ENCODE measurements at places on chromosomes 16 and 17. TPM values are rescaled to one million over a fixed set of nuclear protein-coding genes. Genes with fewer than 3 reads are reported as not detected.
A peak's percentile ranks its signal among the peaks of the same experiment; 100 is the strongest.

- DNase-seq = peak; percentile 18
Observed at GRCh38 chr16:11744075-11744470, 1.4 kb upstream of the TXNDC11 start.

GRCh38 chr16:89811321-89811720 is 5.1 kb downstream of the FANCA start:
- DNase-seq = no peak

GRCh38 chr17:44894642-44895041 is 4.6 kb downstream of the EFTUD2 start:
- DNase-seq = no peak

- DNase-seq = no peak
Observed at GRCh38 chr16:83136924-83137323, 510.2 kb downstream of the CDH13 start.

DNA sequence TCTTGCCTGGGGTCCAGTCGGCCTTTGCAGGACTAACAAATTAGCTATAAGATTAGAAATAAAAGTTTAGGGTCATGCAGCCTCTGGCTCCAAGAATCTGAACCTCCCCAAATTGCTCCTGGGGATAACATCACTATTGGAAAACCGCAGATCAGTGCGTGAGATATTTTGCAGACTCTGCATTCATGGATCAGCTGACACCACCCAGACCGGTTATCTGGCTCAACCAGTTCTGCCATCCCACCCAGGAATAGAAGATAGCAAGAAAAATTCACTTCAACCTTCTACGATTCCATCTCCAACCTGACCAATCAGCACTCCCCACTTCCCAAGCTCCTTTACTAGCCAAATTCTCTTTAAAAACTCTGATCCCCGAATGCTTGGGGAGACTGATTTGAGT is 4.3 kb upstream of the PGS1 start:
- no peak for DNase-seq

DNA sequence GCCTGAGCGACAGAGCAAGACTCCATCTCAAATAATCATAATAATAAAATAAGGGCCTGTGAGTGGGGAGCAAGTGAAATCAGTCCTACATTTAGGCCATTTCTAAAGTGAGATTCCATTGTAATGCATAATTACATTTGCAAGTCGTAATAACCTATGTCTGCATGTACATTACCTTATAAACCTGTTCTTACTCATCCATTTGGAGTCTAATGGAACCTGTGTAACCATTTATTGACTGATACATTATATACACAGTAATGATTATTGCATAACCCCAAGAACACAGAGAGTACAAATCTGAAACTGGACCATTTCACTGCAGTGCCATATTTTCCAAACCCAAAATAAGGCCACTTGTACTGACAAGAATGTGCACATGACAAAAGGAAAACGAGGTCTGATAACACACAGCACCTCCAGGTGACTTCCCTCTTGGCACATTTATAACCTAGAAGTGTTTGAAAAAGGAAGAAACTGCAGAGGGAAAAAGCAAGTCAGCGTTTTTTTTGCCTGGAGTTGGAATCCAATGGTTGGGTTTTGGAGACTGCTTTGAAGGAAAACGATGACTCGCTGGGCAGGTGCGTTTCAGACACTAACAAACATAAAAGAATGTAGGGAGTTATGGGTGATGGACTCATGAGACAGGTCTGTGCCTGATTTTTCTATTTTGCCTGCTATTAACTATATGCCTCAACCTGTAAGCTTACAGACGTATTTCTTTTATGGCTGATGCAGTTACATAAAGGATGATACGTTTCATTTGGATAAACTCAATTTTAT is 63.6 kb upstream of the KIFC3 start:
- no peak for DNase-seq

DNA sequence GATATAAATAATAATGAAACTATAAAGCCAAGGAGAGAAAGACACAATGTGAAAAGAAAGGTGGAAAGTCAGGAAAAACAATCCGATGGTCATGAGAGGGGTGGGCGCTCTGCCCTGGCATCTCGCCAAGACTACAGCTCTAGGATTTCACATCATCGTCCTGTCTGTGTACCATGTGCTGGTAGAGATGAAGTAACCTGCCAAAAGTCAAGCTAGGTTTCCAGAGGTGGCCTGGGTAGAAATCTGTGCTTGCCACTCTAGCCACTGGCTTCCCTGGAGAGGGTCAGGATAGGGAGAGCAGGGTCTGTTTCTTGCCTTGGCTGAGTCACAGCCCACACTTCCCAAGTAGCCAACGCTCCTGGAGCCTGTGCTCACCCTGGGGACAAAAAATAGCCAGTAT is 31.0 kb upstream of the TRAP1 start:
- DNase-seq = no peak

- DNase-seq = no peak
Observed at GRCh38 chr16:77213542-77214106, 14.4 kb downstream of the SYCE1L start.

- DNase-seq = peak; percentile 80
Observed at GRCh38 chr17:17900615-17901520, 64.1 kb upstream of the SREBF1 start.

GRCh38 chr16:78242239-78242630 is 142.8 kb downstream of the WWOX start:
- DNase-seq = no peak

Gene GRAPL
- 1.1 TPM for total RNA-seq

DNA sequence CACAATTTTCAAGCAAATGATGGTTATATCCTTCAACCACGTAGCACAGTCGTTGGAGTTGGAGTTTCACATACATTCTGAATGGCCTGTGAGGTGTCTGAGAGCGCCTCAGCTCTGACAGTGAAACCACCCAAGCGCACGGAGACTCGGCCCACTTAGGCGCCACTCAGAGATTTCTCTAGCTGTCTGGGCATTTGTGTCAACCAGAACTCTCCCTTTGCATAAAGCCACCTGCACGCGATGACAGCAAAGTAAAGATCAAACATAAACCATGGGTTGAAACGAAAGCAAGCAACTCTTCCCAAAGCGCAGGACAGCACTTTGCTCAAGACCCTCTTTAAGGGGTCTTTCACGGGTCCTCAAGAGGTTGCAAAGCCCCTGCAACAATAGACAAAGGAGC is 533 bp downstream of the SLC6A4 start:
- no peak for DNase-seq

DNA sequence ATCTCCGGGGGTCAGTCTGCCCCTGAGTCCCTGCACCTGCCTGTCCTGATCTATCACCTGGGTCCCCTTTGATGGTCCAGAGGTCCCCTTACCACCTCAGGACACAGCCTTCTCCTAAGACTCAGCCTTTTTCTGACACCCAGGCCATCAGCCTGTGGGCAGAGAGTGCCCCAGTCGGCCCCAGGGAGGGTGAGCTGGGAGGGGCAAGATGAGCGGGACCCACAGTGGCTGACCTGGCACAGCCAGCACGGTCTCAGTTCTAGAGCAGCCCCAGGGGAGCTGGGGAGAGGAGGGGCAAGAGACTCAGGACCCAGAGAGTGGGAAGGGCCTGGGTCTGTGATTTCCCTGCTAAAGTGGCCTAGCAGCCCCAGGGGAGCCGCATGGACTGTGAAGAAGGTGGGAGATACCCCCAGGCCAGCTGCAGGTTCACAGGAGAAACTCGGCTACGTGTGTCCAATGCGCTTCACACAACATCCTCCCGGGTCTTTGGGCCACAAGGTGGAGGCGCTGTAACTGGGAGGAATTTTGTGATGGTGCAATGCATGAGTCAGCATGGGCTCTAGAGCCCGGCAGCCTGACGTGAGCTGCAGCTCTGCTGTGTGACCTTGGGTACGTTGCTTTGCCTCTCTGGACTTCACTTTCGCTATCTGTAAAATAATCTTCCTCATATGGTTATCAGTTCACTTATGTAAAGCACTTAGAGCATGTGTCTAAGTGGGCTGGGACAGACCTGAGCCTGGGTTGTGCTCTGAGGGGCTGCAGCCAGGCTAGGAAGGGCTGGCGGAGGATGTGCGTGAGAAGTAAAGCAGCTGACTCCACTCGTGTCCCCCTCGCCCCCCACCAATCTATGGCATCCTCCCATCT is 67.2 kb upstream of the LHX1 start:
- DNase-seq = no peak

DNA sequence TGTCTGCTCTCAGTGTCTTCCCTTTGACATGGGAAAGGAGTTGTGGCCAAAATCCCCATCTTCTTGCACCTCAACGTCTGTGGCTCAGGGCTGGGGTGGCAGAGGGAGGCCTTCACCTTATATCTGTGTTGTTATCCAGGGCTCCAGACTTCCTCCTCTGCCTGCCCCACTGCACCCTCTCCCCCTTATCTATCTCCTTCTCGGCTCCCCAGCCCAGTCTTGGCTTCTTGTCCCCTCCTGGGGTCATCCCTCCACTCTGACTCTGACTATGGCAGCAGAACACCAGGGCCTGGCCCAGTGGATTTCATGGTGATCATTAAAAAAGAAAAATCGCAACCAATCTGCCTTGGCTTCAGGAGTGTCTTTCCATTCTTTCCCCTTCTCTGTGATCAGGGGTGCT is 918 bp upstream of the MRM1 start:
- DNase-seq = no peak

- DNase-seq = no peak
Observed at GRCh38 chr17:32258383-32259140, 7.1 kb upstream of the RHBDL3 start.

- no peak for DNase-seq
Observed at GRCh38 chr17:57211543-57211942, 44.8 kb upstream of the MSI2 start.

Gene DPEP1
- 0.42 TPM for total RNA-seq

- DNase-seq = peak; percentile 74
Observed at GRCh38 chr16:85491798-85492294, 121.3 kb upstream of the GSE1 start.

Measured in colonic mucosa (tissue), 4 donors.